ENCODE measurements at places on chromosomes 3 and 15. TPM values are rescaled to one million over a fixed set of nuclear protein-coding genes. Genes with fewer than 3 reads are reported as not detected.

- H3K4me1 ChIP-seq: peaks cover 51% of the 10 kb centered on the region
- H3K36me3 ChIP-seq: peaks cover 21% of the 10 kb centered on the region
- peak; percentile 93 for DNase-seq
- peak within 1 kb of the TSS; percentile 84 for H3K27ac ChIP-seq
- peak within 1 kb of the TSS; percentile 92 for H3K4me3 ChIP-seq
- no peaks in the 10 kb centered on the region for H3K27me3 ChIP-seq
These were observed at the start of gene NUP210 for GRCh38 chr3:13420045-13420830. NUP210 (minus strand) TSS chr3:13420322; CDS start chr3:13420226, 96 bp downstream.

- no peaks in the 10 kb centered on the region for H3K36me3 ChIP-seq
- no peaks in the 10 kb centered on the region for H3K4me1 ChIP-seq
- no peak overlapping the region for H3K4me3 ChIP-seq
- H3K27ac ChIP-seq: no peak overlapping the region
- H3K27me3 ChIP-seq: no peaks in the 10 kb centered on the region
- DNase-seq: no peak
These were observed 280.8 kb downstream of the RBMS3 start for GRCh38 chr3:29561651-29562149.

DNA sequence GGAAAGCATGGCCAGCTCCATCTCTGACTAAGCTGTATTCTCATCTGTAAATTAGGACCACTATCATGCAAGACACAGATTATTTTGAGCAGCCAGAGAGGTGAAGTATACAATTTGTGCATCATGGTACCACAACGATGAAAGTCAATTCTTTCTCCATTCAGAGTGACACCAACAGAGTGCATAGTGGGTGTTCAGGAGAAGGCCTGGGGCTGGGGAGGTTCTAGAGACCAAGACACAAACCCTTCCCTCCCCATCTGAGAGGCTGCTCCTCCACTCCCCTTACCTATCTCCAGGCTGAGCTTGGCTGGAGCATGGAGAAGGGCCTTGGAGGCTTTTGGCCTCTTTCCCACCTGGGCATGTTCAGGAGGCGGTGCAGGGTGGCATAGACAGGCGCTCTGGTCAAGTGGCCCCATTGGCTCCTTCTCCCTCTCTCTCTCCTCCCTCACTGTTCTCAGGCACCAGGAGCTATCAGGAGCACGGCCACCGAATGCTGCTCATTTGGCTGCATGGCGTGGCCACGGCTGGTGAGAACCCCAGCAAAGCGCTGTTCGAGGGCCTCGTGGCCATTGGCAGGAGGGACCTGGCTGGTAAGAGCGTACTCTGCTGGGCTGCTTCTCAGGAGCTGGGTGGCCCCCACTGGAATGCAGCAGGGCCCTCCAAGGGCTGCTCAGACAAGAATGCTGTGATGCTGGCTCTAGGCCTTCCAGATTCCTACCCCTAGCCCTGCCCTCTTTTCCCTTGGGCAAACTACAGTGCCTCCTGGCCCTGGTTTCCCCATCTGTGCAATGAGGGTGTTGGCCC, 37.9 kb downstream of the ANKDD1A start:
- H3K27me3 ChIP-seq: no peaks in the 10 kb centered on the region
- H3K36me3 ChIP-seq: no peaks in the 10 kb centered on the region
- H3K27ac ChIP-seq: no peak overlapping the region
- no peak overlapping the region for H3K4me3 ChIP-seq
- peak; percentile 47 for DNase-seq

DNA sequence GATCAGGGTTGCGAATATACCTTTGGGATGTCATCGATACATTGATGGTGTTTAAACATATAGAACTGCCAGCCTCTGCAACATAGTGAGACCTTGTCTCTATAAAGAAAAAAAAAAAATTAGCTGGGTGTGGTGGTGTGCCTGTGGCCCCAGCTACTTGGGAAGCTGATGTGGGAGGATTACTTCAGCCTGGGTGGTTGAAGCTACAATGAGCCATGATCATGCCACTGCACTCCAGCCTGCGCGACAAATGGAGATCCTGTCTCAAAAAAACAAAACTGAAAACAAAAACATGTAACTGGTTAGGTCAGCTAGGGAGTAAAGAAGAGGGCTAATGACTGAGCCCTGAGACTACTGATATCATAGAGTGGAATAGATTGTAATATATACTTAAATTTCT, 30.7 kb upstream of the MGA start:
- no peak overlapping the region for H3K4me3 ChIP-seq
- no peaks in the 10 kb centered on the region for H3K36me3 ChIP-seq
- no peak overlapping the region for H3K27ac ChIP-seq
- DNase-seq: no peak
- no peaks in the 10 kb centered on the region for H3K27me3 ChIP-seq

DNA sequence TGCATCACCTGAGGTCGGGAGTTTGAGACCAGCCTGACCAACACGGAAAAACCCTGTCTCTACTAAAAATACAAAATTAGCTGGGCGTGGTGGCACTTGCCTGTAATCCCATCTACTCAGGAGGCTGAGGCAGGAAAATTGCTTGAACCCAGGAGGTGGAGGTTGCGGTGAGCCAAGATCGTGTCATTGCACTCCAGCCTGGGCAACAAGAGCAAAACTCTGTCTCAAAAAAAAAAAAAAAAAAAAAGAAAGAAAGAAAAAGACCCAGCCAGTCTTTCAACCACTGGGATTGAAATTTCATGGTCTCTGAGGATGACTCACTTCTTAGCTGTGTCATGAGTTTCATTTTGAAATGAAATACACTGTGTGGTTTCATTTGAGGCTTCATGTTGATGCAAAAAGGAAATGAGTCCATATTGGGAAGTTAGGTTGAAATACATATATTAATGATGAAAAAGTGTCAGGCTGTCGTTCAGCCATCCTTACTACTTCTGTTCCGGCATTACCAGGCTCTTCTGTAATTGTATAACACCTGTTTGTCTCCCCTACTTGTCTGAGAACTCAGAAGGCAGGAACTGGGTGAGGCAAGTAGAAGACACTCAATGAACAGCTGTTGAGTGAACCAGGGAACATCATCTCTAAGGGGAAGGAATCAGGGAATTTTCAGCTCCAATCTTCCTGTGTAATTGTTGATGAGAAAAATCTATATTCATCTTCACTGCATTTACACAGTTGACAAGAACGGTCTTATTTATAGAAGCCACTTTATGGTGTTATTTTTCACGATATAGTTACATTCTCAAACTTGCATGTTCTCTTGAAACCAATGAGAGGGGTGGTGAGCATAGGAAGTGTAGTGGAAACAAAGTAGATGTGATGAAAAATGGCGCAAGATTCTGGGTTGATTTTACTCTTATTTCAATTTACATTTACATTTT, 87.4 kb downstream of the NFKBIZ start:
- H3K4me3 ChIP-seq: no peak overlapping the region
- H3K27ac ChIP-seq: no peak overlapping the region
- no peaks in the 10 kb centered on the region for H3K27me3 ChIP-seq

DNA sequence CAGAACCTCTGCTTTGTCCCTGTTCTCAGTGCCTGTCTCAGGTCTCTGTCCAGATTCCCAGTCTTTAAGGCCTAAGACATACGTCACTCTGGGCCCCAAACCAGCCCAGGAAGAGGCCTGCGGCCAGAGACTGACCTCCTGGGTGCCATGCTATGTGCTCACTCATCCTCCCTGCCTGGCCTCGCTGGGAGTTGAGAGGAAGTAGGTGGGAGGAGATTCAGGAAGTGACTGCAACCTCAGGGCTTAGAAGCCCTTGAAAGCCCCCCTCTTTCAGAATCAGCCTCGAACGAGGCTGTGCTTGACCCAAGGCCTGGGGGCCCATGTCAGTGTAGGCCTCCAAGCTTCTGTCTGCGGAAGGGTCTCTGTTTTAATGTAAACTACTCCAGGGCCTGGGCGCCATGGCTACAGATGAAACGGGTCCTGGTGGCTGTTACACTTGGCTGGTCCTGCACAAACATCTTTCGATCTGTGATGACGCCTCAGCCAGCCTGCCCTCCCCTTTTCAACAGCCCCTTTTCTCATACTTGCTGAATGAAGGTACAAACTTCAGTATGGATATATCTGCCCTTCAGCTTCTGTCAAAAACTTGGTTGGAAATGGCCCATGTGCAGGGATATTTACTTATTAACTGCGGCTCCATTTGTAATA, 11.7 kb downstream of the RASGRF1 start:
- H3K27me3 ChIP-seq: no peaks in the 10 kb centered on the region
- peaks cover 37% of the 10 kb centered on the region for H3K4me1 ChIP-seq
- DNase-seq: no peak
- no peak overlapping the region for H3K27ac ChIP-seq
- H3K4me3 ChIP-seq: no peak overlapping the region
- H3K36me3 ChIP-seq: no peaks in the 10 kb centered on the region

DNA sequence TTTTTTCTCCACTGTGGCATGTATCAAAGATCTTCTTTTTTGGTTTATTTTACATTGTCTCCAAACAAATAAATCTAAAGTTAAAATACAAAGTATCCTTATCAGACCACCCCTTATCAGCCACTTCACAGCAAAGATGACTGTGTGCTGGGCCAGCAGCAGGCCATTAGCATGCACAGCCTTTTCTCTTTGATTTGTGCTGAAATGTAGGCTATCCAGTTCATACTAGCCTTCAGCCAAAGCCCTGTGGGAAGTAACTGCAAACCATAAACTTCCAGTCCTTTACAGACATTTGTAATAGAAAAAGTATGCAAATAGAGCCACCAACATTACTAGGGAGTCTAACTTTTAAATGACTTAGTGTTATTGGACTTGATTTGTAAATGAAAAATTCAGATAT, 816.3 kb downstream of the FHIT start:
- H3K4me3 ChIP-seq: no peak overlapping the region
- H3K27me3 ChIP-seq: no peaks in the 10 kb centered on the region
- H3K36me3 ChIP-seq: no peaks in the 10 kb centered on the region
- H3K27ac ChIP-seq: no peak overlapping the region

DNA sequence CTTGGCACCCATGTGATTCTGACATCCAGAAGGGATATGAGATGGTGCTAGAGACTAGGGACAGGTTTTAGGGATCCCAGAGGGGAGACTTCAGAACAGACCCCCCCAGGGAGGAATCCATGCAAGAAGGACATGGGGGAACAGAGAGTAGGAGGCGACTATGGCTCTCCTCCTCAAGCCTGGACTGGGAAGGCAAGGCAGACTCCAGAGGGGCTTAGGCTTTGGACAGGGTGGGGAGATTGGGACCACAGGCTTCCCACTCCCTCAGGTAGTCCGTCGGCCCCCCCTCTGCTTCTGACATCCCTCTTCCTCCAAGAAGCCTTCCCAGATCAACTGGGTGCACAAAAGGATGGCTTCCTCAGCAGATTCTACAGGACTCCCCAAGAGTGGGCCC, 3.0 kb upstream of the VIPR1 start:
- no peak overlapping the region for H3K27ac ChIP-seq
- H3K36me3 ChIP-seq: no peaks in the 10 kb centered on the region
- no peak for DNase-seq
- H3K27me3 ChIP-seq: no peaks in the 10 kb centered on the region

DNA sequence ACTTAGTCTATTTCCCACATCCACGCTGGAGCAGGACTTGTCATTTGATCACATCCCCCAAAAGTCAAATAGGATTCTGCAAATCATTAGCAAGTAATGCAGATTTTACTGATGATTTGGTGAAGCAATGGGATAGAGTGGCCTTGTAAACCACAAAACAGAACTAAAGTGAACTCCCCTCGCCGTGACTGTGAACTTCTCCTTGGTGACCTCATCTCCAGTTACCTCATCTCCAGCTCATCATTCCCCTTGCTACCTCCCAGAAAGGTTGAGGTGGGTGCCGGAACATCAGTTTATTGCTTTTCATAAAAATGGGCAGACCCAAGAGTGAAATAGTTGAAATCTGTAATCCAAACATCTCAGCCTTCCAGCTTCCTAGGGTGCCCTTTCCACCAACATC, 36.7 kb upstream of the ADPGK start:
- DNase-seq: no peak
- H3K27ac ChIP-seq: no peak overlapping the region
- H3K4me1 ChIP-seq: no peaks in the 10 kb centered on the region
- no peak overlapping the region for H3K4me3 ChIP-seq
- no peaks in the 10 kb centered on the region for H3K27me3 ChIP-seq

DNA sequence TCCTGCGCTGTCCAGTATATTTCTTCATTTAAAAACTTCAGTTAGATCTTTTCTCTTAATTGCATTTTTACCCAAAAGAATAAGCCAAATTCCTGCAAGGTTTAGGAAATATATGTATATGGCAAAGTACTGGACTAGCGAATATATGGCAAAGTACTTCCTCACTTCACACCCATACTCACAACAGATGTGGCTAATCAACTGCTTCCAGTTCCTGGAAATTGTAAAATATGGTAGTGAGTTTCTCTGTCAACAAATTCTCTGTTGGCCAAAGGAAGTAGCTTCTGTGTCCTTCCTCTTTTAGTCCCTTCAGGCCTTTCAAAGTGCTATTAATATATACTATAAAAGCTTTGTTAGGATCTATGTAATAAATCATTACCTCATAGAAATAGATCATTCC, 22.0 kb downstream of the GPR15 start:
- H3K36me3 ChIP-seq: no peaks in the 10 kb centered on the region
- no peaks in the 10 kb centered on the region for H3K27me3 ChIP-seq
- H3K4me3 ChIP-seq: no peak overlapping the region
- no peaks in the 10 kb centered on the region for H3K4me1 ChIP-seq

- H3K4me1 ChIP-seq: peaks cover 14% of the 10 kb centered on the region
- H3K27ac ChIP-seq: peak overlapping the region; percentile 7
- DNase-seq: no peak
- peaks cover 66% of the 10 kb centered on the region for H3K36me3 ChIP-seq
- no peak overlapping the region for H3K4me3 ChIP-seq
These were observed 68.0 kb downstream of the OXNAD1 start for GRCh38 chr3:16332904-16333426.

GRCh38 chr3:45131201-45131600, 15.0 kb downstream of the CDCP1 start:
- DNase-seq: no peak
- H3K27me3 ChIP-seq: no peaks in the 10 kb centered on the region
- H3K4me3 ChIP-seq: no peak overlapping the region
- H3K4me1 ChIP-seq: no peaks in the 10 kb centered on the region
- no peaks in the 10 kb centered on the region for H3K36me3 ChIP-seq
- no peak overlapping the region for H3K27ac ChIP-seq

Gene GRAMD2A
- total RNA-seq: not detected

DNA sequence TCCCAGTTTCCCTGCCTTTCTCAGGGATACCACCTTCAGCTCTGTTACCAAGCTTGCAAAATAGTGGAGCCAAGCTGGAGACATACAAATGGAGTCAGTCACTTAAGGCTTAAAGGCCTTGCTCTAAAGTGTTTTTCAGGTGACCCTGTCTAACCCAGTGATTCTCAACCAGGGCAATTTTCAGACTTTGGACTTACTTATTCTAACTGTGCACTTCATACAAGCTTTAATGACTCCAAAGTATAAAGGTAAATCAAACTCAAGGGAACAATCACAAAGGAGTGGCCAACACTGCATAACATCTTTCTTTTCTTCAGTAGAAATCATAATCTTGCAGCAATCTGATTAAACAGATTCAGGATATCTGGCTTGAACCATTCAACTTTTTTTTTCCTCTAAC, 9.4 kb downstream of the ANO10 start:
- H3K36me3 ChIP-seq: no peaks in the 10 kb centered on the region
- H3K27ac ChIP-seq: no peak overlapping the region
- no peak overlapping the region for H3K4me3 ChIP-seq
- no peaks in the 10 kb centered on the region for H3K27me3 ChIP-seq
- no peaks in the 10 kb centered on the region for H3K4me1 ChIP-seq

- no peak for DNase-seq
- no peaks in the 10 kb centered on the region for H3K4me1 ChIP-seq
These were observed 226.1 kb downstream of the PLCL2 start for GRCh38 chr3:17110660-17111396.

- no peak overlapping the region for H3K4me3 ChIP-seq
- no peaks in the 10 kb centered on the region for H3K4me1 ChIP-seq
- H3K27ac ChIP-seq: no peak overlapping the region
- no peaks in the 10 kb centered on the region for H3K27me3 ChIP-seq
- no peak for DNase-seq
- H3K36me3 ChIP-seq: peaks cover 51% of the 10 kb centered on the region
These were observed 82.7 kb downstream of the RFX7 start for GRCh38 chr15:56160966-56161365.
